Amniotic epithelial cell (primary cell): ENCODE measurements at places on chromosomes 4 and X.

GRCh38 chr4:163590103-163590502 is 95.6 kb downstream of the TMA16 start:
- DNase-seq, result no peak

GRCh38 chr4:6582889-6583490 is 8.0 kb downstream of the MAN2B2 start:
- peak; percentile 53 for DNase-seq

DNA sequence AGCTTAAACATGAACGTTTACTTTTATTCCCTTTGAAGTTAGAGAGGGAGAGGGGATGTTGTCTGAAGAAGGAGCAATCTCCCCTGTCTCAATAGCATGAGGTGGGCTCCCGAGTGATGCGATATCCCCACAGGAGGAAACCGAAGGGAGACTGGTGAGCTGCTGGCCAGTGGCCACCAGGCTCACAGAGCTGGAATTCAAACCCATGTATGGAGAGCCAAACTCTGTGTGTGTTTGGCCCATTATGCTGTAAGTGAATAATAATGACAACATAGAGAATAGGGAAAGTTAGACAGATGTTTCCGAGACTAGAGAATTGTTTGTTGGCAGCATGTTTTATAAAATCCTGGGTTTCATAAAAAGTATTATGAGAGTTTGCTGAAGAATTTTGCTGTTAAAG is 66.1 kb upstream of the CLNK start:
- no peak for DNase-seq

GRCh38 chr4:155881555-155881954 is 15.5 kb upstream of the ASIC5 start:
- DNase-seq, result no peak

DNA sequence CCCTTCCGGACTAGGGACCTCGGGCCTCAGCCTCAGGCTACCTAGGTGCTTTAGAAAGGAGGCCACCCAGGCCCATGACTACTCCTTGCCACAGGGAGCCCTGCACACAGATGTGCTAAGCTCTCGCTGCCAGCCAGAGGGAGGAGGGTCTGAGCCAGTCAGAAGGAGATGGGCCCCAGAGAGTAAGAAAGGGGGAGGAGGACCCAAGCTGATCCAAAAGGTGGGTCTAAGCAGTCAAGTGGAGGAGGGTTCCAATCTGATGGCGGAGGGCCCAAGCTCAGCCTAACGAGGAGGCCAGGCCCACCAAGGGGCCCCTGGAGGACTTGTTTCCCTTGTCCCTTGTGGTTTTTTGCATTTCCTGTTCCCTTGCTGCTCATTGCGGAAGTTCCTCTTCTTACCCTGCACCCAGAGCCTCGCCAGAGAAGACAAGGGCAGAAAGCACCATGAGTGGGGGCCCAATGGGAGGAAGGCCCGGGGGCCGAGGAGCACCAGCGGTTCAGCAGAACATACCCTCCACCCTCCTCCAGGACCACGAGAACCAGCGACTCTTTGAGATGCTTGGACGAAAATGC is at the start of gene WAS:
TSS of gene WAS (plus strand) at position 389 of the 572 bp plus-strand sequence. CDS start at position 444, 55 bp downstream.
- DNase-seq, result no peak

DNA sequence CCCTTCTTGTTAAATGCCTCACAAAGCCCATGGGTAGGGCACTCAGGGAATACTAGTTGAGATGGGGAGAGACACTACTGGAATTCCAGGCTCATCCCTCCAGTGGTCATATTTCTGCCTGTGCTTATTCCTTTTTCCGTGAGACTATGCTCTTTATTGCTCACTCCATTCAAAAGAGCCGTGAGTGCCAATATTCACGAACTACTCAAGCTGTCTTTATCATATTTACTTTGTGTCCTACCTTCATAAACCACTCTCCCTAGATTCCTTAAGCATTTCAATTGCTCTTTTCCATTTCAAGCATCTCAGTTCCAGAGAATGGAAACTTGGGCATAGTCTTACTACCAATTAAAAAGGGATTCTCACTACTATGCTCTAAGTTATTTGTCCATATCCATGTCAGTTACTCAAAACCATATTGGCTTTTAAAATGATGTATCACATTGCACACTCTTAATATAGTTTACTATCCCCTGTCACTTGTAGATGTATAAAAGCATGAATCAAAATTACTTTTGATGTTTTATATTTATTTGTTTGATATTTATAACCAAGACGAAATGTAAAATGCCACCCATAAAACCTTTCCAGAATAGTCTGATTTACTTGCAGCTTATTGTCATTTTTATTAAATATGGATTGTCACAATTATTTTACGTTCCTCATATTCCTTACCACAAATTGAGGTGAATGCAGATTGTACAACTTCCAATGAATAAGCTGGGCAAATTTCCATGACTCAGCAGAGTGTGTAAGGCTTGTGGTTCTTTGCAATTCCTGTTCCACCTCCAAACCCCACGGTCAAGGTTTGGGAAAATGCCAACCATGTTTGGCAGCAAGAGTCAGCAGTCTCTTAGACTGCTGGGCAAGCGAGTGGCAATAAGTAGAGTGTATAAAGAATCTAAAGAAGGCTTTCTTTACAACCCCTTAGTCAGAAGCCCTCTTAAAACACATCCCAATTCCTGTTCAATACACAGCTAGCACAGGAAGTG is 24.4 kb downstream of the ENOX2 start:
- DNase-seq, result peak; percentile 91

GRCh38 chr4:16083241-16084191 is at the start of gene PROM1:
PROM1 (minus strand) TSS chr4:16084023; CDS start chr4:16075906, 8,117 bp downstream.
- no peak for DNase-seq

- peak; percentile 13 for DNase-seq
Measured at GRCh38 chr4:101419336-101420135, 72.2 kb upstream of the PPP3CA start.

DNA sequence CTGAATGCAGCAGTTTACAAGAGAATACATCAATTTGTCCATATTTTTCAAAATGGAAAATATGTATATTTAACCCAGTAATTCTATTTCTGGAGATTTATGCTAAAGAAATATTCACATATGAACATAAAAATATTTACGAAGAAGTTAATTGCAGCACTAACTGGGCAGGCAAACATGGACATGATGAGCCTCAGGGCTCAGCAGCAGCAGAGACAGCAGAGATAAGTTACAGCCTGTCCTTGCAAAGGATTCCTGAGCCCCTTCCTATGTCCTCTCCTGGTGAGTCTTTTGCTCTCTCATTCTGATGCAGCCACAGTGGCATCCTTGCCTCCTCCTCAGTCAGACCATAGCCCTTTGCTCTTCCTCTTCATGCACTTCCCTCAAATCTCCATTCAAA is 680.6 kb upstream of the CPEB2 start:
- no peak for DNase-seq

GRCh38 chrX:7143076-7143475 is 4.4 kb upstream of the STS start:
- DNase-seq, result no peak

- DNase-seq, result no peak
Measured at GRCh38 chr4:183636503-183636902, 22.5 kb downstream of the RWDD4 start.

DNA sequence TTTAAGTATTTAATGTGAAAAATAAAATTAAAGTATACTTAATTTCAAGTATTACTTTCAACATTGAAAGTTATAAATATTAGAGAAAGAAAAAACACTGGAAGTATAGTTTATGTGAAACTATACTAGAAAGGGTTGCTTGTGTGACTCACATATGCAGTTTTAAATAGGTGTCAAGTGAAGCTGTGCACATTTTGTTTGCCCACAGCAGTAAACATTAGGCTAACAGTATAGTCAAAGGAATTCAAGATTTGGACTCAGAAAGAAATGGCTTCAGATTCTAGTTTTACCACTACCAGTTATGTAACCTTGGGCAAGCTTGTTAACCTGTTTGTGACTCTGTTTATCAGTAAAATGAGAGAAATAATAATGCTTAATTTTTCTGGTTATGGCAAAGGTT is 148.2 kb downstream of the FAM47B start:
- DNase-seq, result no peak

DNA sequence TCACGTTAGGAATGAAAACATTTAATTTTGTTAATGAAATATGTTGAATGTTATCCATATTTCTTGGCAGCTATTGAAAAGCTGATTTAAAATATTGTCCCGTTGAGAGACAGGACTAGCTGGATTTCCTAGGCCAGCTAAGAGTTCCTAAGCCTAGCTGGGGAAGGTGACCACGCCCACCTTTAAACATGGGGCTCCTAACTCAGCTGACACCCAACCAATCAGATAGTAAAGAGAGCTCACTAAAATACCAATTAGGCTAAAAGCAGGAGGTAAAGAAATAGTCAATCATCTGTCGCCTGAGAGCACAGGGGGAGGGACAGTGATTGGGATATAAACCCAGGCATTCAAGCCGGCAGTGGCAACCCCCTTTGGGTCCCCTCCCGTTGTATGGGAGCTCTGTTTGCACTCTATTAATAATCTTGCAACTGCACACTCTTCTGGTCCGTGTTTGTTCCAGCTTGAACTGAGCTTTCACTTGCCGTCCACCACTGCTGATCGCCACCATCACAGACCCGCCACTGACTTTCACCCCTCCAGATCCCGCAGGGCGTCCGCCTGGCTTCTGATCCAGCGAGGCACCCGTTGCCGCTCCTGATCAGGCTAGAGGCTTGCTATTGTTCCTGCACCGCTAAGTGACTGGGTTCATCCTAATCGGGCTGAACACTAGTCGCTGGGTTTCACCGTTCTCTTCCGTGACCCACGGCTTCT is 308.9 kb downstream of the GLUD2 start:
- DNase-seq, result no peak

DNA sequence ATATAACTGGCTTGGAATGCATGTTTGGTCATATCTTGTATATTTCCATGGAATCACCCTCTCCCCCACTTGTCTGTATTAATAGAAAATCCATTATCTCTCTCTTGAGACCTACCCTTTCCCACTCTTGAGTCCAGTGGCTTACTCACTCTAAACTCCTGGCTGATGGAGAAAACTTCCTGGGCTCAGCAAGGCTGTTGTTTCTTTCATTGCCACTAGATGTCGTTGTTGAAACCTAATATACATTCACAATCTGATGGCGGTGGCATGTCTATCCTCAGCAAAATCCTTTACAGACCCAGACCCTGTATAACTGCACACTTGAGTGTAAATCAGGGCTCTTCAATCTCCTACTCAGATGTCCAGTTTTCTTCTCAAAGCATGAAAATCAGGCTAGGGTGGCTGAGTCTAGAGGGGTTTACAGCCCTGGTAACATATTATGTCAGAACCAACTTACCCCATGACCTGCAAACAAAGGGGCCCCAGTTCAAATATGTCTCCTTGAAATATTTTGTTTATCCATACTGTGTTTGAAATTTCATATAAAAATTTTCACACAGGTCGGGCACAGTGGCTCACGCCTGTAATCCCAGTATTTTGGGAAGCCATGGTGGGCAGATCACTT is 70.0 kb upstream of the FAM241A start:
- peak; percentile 76 for DNase-seq

DNA sequence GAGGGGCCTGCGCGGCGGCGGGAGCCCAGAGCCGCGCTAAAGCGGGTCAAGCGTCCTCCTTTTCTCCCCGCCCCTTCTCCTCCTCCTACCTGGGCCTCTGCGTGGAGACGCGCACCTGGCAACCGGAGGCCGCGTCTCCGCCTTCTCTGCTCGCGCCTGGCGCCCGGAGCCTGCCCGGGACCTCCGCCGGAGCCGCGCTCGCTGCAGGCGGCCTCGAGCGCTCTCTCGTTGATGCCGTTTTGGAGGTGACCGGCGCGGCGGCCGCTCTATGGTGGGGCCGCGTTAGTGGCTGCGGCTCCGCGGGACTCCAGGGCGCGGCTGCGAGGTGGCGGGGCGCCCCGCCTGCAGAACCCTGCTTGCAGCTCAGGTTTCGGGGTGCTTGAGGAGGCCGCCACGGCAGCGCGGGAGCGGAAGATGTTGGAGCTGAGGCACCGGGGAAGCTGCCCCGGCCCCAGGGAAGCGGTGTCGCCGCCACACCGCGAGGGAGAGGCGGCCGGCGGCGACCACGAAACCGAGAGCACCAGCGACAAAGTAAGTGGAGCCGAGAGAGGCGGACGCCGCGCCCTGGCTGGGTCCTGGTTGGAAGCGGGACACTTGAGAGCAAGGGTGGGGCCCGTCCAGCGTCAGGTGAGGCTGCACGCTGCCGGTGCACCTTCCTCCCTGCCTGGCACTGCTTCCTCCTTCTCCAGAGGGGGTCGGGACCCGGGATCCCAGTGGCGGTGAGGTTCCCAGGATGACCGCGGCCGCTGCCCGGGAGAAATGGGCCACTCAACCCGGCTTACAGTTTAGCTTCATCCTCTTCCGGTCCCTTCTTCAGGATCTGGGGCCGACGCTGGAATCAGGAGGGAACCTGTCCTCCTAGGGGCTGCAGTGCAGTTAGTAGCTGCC is at the start of gene CDS1:
TSS of gene CDS1 (plus strand) at position 140 of the 888 bp plus-strand sequence. CDS start at position 415, 275 bp downstream.
- no peak for DNase-seq

DNA sequence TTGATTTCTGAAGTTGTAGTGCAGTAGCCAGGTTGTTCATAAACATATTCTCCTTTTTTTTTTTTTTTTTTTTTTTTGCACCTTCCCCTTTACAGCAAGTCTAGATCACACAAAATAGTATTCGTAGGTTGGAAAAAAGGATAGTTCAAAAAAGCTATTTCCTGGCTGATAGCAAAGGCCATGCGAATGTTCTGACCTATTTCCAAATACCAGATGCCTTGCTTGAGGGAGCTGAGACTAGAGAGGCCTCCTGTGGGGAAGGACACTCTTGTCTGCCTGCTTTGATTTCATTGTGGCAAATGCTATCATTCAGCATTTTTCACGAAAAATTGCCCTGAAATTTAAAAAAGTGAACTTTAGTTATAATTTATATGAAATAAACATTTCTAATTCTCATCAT is 111.4 kb downstream of the MAD2L1 start:
- DNase-seq, result peak; percentile 38

- no peak for DNase-seq
Measured at GRCh38 chrX:1554469-1555210, 17.7 kb upstream of the P2RY8 start.

- peak; percentile 43 for DNase-seq
Measured at GRCh38 chr4:153223930-153224329, 19.7 kb downstream of the TRIM2 start.

DNA sequence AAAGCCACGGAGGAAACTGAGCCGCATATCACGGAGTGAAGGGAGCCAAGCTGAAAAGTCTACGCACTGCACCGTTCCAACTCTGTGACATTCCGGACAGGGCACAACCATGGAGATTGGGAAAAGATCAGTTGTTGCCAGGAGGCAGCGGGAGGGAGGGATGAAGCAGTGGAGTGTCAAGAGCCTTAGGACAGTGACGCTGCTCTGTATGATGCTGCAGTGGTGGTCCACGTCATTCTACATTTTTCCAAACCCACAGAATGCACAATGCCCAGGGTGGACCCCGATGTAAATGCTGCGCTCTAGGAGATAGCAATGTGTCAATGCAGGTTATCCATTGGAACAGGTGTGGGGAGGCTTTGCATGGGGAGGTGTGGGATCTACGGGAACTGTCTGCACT is 7.5 kb upstream of the WFS1 start:
- DNase-seq, result no peak

GRCh38 chr4:166527500-166527899 is 654.5 kb downstream of the TLL1 start:
- peak; percentile 8 for DNase-seq

- DNase-seq, result peak; percentile 16
Measured at GRCh38 chr4:22688236-22688635, 4.5 kb upstream of the GBA3 start.

GRCh38 chr4:149168645-149169044 is 647.0 kb downstream of the IQCM start:
- DNase-seq, result peak; percentile 82
